Anterior cingulate cortex (tissue), 58 donors: ENCODE measurements at places on chromosomes 16 and 17.

DNA sequence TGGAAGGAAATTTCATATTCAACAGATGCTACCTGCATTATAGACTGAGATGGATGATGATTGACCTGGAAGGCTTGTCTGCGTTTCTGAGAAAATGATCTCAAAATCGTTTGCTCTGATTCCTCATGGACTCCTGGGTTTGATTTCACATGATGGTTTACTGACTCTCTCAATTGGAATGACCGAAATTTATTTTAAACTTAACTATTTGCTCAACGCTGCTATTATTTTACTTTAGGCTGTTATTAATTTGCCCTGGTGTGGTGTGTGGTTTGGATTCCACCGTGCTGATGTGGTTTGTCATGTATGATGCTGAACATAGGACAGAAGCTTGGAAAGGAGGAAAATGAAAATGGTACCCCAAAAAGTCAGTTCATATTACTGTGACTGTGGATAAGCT, 37.3 kb upstream of the ELAC2 start:
- DNase-seq: no peak

DNA sequence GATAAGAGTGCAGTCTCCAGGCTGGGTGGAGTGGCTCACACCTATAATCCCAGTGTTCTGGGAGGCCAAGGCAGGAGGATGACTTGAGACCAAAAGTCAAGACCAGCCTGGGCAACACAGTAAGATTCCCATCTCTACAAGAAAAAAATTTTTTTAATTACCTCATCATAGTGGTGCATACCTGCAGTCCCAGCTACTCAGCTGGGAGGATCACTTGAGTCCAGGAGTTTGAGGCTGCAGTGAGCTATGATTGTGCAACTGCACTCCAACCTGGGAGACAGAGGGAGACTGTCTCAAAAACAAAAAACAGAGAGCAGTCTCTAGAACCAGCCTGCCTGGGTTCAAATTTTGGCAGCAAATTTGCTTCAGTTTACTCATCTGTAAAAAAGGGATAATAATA, 45.2 kb downstream of the WDR59 start:
- DNase-seq: no peak

GRCh38 chr17:72104164-72104862, 16.5 kb upstream of the SOX9 start:
- DNase-seq: peak; percentile 27

DNA sequence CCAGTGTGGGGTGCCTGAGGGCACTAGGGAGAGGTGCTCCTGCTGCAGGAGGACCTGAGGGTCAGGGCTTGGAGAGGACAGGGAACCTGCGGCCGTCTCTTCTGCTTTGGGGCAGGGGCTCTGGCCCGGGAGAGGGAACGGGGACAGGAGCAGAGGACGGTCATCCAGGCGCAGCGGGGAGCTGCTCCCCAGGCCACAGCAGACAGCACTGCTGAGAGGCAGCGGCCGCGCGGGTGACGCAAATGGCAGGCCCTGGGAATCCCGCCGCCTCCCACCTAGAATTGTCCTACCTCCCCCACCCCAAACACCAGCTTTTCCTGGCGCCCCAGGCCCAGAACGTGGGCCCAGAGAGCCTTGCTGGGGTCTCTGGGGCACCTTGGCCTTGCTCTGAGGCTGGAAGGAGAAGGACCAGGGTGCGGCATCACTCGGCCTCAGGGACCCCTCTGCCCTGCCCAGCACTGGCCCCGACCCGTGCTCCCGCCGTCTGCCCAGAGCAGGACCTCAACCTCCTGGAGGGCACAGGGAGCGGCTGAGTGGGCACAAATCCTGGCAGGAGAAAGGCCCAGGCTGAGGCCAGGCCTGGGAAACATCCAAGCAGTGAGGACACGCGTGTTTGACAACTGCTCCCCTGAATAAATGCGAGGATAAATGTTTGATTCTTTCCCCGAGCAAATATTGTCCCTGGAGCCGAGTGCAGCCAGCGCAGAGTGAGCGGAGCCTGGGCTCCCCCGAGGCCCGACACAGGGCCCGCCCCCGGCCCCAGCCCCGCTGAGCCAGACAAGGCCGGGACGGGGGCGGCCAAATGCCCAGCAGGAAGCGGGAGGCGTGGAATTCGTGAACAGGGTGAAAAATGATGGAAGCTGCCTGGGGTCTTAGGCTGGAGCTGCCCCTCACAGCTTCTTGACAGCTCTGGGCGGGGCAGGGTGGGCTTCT, 8.5 kb downstream of the SSTR5 start:
- no peak for DNase-seq

DNA sequence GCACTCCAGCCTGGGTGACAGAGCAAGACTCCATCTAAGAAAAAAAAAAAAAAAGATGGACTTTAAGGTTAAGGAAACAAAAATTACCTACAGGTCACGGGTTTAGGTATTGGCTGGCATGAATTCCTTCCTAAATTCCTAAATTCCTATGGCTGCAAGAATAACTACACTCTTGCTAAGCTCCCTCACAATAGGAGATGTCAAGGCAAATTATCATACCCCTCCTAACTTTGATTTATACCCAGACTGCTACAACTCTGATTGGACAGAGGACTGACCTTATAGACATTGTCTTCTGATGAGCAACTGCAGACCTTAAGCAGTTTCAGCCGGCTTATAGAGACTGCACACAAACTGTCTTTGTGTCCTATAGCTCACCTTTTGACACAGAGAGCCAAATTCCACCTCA, 25.1 kb upstream of the TMC7 start:
- DNase-seq: no peak

GRCh38 chr16:29116980-29117379, 132.1 kb downstream of the LAT start:
- DNase-seq: no peak

DNA sequence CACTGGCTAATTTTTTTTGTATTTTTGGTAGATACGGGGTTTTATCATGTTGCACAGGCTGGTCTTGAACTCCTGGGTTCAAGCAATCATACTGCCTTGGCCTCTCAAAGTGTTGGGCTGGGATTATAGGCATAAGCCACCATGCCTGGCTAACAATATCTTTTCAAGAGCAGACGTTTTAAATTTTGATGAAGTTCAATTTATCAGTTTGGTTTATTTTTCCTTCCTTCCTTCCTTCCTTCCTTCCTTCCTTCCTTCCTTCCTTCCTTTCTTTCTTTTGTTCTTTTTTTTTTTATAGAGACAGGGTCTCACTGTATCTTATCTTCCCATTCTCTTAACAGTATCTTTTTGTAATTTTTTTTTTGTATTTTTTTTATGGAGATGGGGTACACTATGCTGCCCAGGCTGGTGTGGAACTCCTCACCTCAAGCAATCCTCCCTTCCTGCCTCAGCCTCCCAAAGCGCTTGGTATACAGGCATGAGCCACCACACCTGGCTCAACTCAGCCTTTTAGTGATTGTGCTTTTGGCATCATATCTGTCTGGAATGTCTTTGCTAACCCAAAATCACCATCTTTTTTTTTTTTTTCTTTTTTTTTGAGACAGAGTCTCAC, 13.6 kb upstream of the GIP start:
- no peak for DNase-seq

GRCh38 chr16:66251476-66252160, 114.9 kb upstream of the CDH5 start:
- DNase-seq: no peak

DNA sequence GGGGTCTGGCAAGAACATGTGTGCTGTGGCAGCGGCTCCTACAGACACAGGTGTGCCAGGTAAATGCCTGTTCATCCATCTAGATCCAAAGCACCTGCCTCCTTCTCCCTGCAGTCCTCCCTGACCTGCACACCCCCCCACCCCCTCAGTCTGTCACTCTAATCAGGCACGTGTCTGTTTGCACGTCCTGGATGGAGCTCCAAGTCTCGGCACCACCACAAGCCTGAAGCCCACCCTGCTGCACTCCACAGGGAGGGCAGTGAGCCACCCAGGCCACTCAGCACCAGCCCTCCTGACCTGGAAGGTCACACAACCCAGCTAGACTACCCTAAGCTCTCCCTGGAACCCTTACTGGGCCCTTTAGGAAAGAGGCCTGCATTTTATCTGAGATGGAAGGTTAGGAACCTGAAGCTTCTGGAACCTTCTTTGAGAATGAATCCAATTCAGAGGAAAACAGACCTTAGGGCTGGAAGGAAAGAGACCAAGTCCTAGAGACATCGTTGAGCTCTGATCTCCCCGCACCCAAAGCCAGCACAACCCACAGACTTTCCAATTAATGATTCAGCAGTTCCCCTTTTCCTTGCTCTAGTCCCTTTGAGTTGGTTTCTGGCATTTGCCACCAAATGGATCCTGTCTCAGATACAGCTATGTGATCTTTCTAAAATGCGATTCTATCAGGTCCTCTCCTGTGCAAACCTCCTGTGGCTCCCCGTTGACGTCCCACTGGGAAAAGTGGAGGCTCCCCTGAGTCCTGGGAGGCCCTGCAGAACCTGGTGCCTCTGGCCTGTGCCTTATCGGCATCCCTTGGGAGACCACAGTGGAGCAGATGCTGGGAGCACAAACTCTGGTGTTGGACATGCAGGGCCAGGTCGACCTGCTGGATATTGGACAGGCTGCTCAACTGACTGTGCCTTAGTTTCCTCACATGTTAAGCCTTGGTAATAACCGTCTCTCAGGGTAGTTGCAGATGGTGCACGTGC, 67.9 kb downstream of the PRMT7 start:
- DNase-seq: no peak

DNA sequence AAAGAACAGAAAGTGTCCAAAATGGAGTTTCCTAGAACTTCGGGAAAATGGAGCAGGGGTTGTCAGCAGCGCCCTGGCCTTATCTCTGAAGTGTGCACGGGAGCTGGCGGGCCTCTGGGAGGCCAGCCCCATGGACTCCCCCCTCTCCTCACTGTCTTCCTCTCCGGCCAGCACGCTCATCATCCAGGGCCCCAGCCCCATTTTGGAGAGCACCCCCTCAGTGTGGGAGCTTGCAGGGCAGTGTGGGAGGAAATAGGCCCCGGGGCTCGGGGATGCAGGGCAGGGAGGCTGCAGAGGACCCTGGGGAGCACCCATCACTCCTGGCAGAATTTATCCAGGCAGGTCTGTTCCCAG, 4.9 kb upstream of the PABPN1L start:
- no peak for DNase-seq

DNA sequence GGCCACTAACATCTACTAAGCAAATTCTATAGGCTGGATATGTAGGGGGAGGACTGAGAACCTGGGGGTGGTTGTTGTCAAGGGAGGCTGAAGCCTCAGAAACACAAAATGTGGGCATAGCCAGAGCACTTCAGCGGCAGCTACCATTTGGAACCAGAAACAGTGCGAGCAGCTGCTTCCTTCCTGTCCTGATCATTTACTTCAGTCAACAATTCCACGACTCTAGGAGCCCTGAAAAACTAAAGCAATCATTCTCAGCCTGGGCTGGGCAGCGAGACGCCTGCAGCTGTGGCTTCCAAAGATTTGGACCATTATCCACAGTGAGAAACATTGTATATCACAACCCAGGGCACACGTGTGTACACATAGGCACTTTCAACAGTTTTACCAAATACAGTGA, 93.9 kb upstream of the WSCD1 start:
- DNase-seq: no peak

DNA sequence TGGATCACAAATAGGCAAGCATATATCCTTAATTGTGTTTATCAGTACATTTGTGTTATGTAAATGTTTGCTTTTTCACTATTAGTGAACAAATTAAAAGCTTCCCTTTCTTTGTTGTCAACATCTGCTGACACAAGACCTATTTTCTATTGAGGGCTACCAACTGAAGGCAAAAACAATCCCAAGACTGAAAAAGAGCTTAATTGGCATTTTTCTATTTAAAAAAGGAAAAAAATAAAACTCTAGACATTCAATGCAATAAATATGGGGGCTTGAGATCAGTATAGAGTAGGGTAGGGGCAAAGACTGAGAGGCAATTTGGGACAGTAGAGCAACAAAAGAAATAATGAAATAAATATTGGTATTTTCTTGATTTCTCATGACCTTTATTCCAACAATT, 24.2 kb downstream of the OMG start:
- DNase-seq: no peak

DNA sequence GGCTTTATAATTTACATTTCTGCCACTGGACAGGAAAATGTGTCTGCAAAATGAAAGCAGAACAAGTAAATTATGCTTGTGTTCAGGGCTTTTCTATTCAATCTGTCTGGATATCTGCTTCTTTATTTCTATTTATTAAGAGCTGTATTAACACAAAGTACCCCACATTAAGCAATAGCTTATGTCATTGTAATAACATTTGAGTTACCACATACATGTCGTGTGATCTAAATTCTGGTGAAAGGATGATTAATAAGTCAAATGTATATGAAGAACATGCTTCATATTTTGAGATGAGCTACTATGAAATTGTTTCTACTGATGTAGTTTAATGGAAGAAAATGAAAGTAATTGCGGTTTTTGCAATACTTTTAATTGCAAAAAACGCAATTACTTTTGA, 238.2 kb downstream of the KCNJ2 start:
- DNase-seq: no peak

DNA sequence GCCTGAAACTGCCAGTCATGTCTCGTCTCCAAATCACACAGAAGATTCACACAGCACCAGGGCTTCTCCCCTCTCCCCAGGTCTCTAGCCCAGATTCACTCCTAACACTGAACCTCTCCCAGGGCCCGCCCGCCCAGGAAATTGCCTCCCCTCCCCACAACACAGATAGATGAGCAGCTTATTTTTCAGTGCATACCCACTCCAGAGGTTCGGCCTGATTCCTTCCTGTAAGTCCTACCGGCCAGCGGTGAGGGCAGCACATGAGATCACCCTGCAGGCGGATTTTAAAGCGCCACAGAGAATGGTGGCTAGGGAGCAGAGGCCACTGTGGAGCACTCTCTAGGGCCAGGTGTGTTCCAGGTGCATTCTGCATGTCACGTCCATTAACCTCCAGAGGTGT, 301.8 kb downstream of the IRF8 start:
- no peak for DNase-seq

DNA sequence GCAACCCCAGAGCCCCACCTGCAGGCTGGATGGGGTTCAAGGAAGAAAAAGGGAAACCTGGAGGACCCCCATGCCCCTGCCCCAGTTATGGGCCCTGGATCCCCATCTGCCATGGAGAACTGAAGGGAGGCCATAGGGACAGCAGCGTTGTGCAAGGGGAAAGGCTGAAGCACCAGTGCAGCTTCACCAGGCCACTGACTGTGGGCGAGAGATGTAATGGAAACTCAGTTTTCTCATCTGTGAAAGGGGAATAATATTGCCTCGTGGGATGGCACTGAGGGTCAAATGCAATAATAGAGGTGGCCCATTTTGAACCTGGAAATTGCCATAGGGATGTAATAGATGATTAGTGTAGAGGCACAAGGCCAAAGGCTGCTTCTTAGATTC, 9.9 kb upstream of the TSPOAP1 start:
- no peak for DNase-seq

GRCh38 chr16:75195811-75196790, 10.9 kb downstream of the CTRB2 start:
- DNase-seq: no peak

- DNase-seq: no peak
Measured at GRCh38 chr17:73068322-73069153, 23.9 kb downstream of the SLC39A11 start.

GRCh38 chr16:4792951-4793513, 2.1 kb upstream of the SMIM22 start:
- DNase-seq: no peak

GRCh38 chr17:43398724-43399595, at the start of gene ARL4D:
Gene ARL4D, plus strand, starts transcription at chr17:43398993. Its CDS starts 740 bp downstream, at chr17:43399733.
- DNase-seq: peak; percentile 74

- no peak for DNase-seq
Measured at GRCh38 chr17:74861662-74862107, 2.0 kb upstream of the GRIN2C start.

GRCh38 chr16:2023092-2024031, 3.3 kb upstream of the NHERF2 start:
- peak; percentile 82 for DNase-seq

GRCh38 chr17:36885153-36885735, 52.0 kb upstream of the LHX1 start:
- DNase-seq: no peak

GRCh38 chr17:47225911-47226688, 17.0 kb downstream of the MYL4 start:
- DNase-seq: no peak
